Occipital lobe (tissue), 3 donors: ENCODE measurements at places on chromosomes 11 and 22.

GRCh38 chr11:71336176-71336995, 84.0 kb upstream of the SHANK2 start:
- DNase-seq: no peak

DNA sequence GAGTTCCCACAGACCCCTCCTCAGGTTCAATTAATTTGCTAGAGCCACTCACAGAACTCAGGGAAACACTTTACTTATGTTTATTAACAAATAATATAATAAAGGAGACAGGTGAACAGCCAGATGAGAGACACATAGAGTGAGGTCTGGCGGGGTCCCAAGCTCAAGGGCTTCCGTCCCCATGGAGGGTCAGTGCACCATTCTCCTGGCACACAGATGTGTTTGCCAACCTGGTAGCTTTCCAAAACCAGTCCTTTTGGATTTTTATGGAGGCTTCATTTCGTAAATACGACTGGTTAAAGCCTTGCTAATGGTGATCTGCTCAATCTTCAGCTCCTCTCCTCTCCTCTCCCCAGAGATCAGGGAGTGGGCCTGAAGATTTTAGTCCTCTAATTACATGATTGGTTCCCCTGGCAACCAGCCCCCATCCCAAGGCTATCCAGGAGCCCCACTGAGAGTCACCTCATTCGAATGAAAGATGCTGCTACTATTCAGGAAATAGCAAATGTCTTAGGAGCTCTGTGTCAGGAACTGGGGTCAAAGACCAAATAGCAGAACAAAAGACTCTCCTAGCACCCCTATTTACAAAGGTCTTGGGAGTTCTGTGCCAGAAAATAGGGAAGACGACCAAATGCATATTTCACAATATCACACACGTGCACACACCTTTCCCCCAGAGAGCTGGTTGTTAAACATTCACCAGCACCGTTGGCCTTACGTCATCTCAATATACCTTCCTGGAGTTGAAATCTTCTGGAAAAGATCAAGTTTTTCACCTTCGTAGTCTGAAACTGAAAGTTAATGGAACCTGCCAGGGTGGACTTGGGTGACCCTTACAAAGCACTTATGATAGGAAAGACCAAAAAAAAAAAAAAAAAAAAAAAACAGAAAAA, 23.8 kb upstream of the CAPRIN1 start:
- no peak for DNase-seq

DNA sequence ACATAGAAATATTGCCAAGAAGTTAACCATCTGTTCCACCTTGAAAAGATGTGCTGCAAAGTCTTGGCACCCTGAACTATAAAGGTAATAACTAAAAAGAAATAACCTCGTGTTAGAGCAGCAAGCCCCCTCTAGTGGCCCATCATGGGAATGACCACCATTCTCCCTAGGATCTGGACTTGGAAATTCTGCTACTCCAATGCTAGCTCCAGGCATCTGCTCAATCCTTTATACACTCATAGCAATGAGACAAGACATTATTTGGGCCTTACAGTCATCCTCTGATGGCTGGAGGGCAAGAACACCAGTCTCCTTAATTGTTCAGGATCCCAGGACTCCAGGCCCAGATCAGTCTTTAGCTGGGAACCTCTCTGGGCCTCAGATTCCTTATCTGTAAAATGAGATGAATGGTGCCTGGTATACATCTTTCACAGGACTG, 76.0 kb downstream of the CWC15 start:
- DNase-seq: peak; percentile 20

DNA sequence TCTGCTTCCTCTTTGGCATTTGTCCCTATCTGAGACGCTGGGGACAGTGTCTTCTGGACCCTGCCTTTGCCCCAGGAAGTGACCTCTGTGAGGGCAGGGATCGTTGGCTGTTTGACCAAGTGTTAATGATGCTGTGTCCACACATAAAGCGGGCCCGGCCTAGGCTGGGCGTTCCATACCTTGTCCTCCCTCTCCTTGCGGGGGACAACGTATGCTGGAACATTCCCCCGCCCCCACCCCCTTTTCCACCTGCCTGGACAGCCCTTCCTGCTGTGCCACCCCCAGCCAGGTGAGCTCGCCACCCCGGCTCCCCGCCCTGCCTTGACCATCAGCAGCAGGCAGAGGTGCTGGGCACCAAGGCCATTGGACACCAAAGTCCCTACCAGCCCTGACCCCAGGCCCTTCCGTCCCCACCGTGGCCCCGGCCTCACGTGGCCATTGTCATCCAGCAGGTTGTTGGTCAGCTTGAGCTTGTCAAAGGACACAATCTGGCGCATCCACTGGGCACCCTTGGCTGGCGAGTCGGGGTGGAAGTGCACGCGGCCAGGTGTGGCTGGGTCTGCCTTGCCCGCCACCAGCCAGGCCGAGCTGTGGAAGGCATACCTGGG, 4.1 kb upstream of the NUDT8 start:
- no peak for DNase-seq

DNA sequence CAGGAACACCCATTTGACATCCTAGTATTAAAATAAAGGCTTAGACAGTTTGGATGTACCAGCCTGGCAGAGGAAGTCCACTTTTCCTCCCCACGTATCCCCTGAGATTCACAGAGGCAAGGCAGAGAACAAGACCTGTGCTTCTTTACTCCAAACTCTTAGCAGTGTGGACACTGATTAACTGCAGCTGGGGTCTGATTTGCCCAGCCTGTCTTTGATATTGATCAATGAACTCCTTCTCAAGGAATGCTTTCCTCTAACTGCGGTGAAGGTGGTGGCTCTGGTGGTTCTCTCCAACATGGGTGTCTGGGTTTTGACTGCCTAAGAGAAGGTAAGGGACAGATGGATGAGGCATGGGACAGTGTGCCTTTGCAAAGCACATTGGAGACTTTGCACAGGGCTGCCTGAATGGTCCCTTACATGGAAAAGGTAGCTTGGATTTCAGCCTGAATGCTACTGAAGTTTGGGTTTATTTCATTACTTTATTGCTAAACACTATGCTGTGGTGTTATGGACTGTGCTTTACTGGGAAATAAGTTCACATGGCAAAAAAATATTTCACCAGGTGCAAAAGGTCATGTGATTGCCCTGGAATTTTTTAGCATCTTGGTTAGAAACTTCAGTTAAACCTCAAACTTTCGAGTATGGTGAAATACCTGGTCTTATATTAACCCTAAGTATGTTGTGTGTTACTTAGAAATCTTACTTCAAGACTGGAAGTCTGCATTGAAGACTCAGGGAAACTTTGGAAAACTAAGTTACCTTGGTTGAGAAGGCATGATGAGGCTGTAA, 1.8 kb downstream of the GAS2 start:
- no peak for DNase-seq

- no peak for DNase-seq
These were observed 42.8 kb upstream of the TCF20 start for GRCh38 chr22:42313204-42313603.

DNA sequence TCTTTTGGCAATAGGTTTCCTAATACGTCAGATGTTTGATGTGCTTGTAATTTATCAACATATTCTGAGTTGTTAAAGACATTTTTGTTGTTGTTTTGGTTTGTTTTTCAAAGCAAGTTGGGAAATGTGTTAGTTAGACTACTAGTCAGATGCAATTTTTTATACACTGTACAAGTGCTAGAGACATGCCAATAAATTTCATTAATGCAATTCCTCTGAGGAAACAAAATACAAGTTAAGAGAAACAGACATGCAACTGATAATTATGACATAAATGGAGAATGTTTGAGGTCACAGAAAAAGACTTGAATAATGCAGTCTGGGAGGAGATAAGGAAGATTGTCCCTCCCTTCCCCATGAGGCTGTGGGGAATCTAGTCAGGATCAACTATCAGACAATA, 5.9 kb downstream of the OR51T1 start:
- DNase-seq: no peak

DNA sequence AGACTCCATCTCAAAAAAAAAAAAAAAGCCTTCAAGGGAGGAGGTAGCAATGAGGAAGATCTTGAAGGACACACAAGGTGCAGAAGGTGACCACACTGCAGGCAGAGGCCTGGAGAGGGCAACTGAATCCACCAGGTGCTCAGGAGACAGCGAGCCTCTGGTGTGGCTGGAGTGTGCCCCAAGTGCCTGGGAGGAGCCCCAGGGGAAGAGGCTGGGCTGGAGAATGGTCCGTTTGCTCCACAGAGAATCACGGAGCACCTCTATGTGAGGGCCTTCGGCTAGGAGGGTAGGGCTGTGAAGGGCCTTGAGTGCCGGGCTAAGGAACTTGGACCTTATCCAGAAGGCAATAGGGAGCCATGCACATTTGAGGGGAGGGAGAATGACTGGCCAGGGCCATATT, 50.3 kb downstream of the ARRB1 start:
- DNase-seq: no peak

DNA sequence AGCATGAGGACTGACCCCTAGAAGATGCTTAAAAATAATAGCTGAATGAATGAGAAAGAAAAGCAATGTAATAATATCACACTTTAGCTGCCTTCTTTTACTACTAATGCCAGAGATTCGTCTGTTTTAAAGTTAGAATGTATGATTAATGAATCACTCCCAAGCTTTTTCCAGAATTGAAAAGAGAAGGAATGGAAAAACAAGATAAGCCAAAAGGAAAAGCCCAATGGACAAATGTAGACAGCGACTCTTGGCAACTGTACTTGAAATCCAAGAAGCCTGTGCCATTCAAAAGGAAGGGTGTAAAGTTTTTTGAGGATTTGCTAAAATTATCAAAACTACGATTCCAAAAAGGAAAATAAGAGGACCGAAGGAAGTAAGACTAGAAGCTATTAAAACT, 40.8 kb upstream of the PAMR1 start:
- DNase-seq: no peak

DNA sequence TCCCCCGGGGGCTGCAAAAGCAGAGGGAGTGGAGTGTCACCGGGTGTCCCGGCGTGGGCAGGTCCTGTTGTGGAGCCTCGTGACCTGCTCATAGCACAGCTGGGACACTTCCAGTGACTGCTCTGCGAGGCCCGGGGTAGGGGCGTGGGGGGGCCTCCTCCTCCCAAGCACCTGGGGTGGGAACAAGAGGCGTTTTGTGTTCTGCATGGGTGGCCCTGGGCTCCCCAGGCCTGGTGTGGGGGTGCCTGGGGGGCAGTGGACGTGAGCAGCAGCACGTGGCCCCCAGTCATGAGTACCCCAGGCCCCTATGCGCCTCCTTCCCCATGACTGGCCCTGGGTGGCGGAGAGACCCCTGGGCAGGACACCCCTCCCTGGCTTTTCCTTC, 104.7 kb downstream of the KCNQ1 start:
- no peak for DNase-seq

DNA sequence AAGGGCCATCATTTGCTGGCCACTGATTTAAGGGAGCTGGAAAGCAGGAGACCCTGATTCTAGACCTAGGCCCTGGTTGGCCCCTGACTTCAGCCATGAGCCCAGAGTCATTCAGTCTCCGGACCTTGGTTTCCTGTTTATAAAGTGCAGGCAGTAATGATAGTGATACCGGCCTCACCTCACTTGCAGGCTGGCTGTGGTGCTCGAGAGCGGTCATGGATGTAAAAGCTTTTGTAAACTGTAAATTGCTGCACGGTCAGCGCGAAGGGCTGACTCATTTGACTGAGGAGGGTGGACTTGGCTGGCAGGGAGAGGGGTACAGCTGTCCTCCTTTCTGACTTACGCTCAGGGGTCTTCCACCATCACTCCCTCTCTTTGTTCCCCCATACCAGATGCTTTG, 37.4 kb downstream of the FBLN1 start:
- no peak for DNase-seq

DNA sequence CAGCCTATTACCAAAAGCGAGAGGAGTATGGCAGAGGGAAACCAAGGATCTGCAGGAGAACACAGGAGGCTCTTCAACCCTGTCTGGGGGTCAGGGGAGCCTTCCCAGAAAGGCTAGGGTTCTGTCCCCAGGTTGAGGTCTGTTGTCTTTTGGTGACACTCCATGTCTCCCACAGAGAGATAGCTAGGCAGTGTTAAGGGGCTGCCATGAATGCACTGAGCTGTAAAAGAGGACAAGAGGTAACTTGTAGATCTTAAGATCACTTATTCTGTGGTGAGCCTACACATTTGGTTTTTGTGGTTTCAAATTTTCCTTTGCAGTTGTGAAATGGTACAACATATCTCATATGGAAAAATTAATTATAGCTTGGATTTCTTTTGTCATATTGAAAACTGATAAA, 6.0 kb upstream of the ACER3 start:
- DNase-seq: no peak

- DNase-seq: no peak
These were observed 1.6 kb upstream of the ELFN2 start for GRCh38 chr22:37428649-37429586.

- peak; percentile 6 for DNase-seq
These were observed 32.1 kb upstream of the SLC5A12 start for GRCh38 chr11:26753723-26754504.

DNA sequence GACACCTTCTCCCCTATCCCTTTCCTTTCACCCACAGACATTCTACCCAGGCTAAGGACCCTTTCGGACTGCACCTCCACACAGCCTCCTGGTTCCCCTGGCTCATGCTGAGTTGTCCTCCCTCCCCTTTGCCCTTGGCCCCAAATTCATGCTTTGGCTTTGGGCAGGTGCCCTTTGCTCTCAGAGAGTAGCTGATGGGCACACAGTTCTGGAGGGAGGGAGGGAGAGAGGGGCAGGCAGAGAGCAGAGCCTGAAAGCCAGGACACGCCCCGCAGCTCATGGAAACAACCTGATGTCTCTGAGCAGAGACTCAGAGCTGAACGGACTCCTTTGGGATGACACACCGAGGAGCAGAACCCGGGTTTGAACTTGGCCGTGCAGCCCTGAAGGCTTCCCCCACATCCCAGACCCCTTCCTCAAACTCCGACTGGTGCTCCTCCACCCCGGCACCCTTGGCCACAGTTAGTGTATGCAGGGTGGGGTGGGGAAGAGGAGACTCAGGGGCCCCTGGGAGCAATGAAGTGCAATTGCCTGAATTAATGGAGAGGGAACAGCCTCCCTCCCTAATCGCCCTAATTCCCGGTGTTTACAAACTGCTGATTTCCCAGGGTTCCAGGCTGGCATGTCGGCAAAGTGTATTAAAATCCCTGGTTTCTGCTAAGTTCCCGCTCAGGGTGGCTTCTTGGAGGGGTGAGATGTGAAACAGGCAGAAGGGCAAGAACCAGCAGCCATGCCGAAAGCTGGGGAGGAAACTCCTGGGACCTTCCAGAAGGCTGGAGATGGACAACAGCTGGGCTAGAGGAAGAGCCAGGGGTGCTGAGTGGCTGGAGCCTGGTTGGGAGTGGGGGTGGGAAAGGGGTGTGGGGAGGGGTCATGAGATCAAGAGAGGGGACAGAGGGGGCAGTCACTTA, 71.2 kb upstream of the SHISAL1 start:
- no peak for DNase-seq

DNA sequence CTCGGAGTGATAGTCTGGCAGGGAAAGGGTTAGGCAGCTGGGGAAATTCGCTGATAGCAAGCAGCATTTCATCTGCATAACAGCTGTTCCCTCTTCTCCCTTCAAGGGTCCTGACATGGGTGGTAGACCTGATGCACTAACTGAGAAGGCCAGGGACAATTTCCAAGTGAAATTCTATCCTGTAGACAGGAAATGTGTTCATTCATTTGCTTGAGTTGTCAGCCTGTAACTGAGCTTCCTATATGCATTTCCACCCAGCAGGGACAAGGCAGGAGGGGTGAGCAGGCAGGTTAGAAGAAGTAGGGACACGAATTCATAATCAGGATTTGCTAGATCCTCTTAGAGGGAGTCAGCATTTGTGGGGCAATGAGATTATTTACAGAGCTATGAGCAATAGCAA, 154.3 kb upstream of the NCAM1 start:
- DNase-seq: no peak

GRCh38 chr11:74248469-74248868, 63.0 kb downstream of the P4HA3 start:
- DNase-seq: no peak
